Smooth muscle cell of bladder (primary cell): ENCODE measurements at places on chromosomes 13 and 19. TPM values are rescaled to one million over a fixed set of nuclear protein-coding genes. Genes with fewer than 3 reads are reported as not detected.

VSTM1 gene
- not detected in 2 replicates for total RNA-seq

ANKRD24 gene
- total RNA-seq, result 1.1 and 2.6 TPM in 2 replicates

IQCN gene
- total RNA-seq, result 0.14 and 0.28 TPM in 2 replicates

OR7C1 gene
- not detected in 2 replicates for total RNA-seq

TMEM38A gene
- total RNA-seq, result 1.4 and 1.9 TPM in 2 replicates

THSD8 gene
- total RNA-seq, result 0.46 TPM in 1 of 2 replicates, not detected in the other

ZNF813 gene
- 4.3 and 4.5 TPM in 2 replicates for total RNA-seq

CGB1 gene
- total RNA-seq, result not detected in 2 replicates

LMTK3 gene
- total RNA-seq, result 0.09 and 0.14 TPM in 2 replicates

OR10H1 gene
- not detected in 2 replicates for total RNA-seq

ZNF625 gene
- 12.5 and 13.8 TPM in 2 replicates for total RNA-seq

ZNF418 gene
- total RNA-seq, result 5.0 and 6.3 TPM in 2 replicates

HRC gene
- total RNA-seq, result 0.09 TPM in 1 of 2 replicates, not detected in the other

COL4A1 gene
- total RNA-seq, result 174 and 213 TPM in 2 replicates

B3GNT3 gene
- total RNA-seq, result not detected in 2 replicates
